ENCODE measurements at places on chromosomes 2 and 18.
A peak's percentile ranks its signal among the peaks of the same experiment; 100 is the strongest.

- no peak for DNase-seq
These were observed 129.9 kb downstream of the TANC1 start for GRCh38 chr2:159098361-159098760.

DNA sequence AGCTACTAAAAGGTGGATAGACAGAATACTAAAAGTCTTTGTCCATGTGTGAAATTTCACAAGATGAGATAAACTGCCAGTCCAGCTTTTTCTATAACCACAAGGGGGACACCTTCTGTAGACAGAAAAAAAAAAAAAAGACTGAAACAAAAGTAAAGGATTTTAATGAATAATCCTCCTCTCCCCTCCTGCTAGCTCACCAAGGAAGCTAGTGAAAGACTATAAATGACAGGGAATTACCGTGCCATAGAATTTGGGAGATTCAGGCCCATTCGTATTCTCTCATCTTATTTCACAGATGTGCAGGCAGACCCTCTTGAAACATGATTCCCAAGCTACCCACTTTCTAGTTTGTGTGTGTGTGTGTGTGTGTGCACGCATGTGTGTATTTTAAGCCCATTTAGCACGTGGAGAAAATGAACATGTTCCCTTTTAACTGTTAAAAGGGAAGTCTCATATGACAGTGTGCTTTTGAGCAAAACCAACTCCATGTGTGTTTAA lies 36.3 kb upstream of the SLC8A1 start:
- no peak for DNase-seq

GRCh38 chr2:216222650-216223352 lies 113.7 kb downstream of the XRCC5 start:
- no peak for DNase-seq

- peak; percentile 50 for DNase-seq
These were observed 119.5 kb downstream of the SMAD7 start for GRCh38 chr18:48831113-48831759.

GRCh38 chr2:26877276-26877675 lies 29.3 kb downstream of the DPYSL5 start:
- no peak for DNase-seq

DNA sequence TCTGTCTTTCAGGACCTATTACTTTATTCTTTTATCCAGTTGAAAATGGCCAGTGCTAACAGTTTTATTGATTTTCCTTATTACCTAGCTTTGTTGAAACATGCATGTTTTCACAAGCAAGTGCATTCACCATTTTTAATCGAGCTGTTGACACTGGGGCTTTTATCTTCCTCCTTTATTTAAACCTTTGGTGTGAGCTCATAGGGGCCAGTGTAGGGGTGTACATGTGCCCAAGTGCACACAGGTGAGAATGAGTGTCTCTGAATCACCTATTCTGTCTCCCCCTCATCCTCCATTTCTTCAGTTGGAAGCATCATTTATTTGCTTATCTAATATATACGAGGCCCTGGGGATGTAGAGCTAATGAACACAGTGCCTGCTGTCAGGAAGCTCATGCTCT lies 199.1 kb downstream of the PRKCE start:
- DNase-seq: no peak

DNA sequence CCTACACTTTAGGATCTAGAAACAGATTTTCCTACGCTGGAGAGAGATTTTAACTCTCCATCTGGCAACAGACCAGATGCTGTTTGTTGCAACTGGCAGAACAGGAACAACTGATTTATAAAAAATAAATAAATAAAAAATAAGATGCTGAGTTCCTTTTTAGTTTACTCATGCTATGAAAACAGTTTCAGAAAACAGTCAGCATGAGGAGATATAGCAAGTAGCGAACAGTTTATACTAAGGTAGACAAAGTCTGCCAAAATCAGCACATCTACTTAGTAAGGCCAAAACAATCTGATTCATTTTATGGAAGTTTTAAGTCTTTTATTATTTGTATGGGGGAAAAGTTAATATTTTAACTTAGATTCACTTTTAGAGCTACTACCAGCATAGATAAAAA lies 974.0 kb upstream of the CNTNAP5 start:
- no peak for DNase-seq

DNA sequence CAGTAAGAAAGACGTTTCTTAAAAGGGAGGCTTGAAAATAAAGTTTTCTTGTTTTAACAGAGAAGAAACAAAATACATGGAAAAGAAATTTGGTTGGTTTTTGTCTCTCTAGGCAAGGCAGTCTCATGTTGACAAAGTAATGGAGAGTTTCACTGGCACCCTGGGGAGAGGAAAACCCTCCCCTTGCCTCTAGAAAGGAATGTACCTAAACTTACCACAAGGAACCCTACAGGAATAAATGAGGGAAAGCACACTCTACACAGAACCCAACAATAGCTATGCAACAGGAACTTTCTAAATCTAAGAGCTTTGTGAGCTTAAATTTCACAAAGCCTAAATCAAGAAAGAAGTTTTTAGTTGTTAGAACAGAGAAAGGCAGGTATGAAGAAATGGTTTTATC lies 37.0 kb downstream of the FIGN start:
- DNase-seq: no peak

Data from chondrocyte (in vitro differentiated cells).